DND-41 (cell line): ENCODE measurements at places on chromosomes 7 and 10.

GRCh38 chr7:41702635-41703371 is at the start of gene INHBA:
Gene INHBA (minus strand): TSS chr7:41703090. CDS start chr7:41700374, 2,716 bp downstream.
- peaks cover 12% of the 10 kb centered on the region for H3K4me1 ChIP-seq
- H3K36me3 ChIP-seq = no peaks in the 10 kb centered on the region
- no peak for DNase-seq
- H3K27me3 ChIP-seq = peaks cover 53% of the 10 kb centered on the region

DNA sequence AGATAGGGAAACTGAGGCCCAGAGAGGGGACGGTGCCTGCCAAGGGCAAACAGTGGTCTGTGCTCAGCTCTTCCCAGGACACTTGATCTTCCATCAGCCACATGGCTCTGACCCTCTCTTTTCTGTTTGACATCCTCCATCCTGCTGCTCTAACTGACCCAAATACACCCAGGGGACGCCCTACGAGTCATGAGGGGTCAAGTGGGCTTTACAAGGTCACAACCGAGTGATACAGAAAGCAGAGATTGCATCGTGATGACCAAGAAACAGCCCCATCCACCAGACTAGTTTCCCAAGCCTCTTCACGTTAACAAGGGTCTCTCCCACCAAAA is 131.2 kb upstream of the UNC5B start:
- no peak overlapping the region for H3K4me3 ChIP-seq
- H3K36me3 ChIP-seq = no peaks in the 10 kb centered on the region
- no peak overlapping the region for H3K27ac ChIP-seq

DNA sequence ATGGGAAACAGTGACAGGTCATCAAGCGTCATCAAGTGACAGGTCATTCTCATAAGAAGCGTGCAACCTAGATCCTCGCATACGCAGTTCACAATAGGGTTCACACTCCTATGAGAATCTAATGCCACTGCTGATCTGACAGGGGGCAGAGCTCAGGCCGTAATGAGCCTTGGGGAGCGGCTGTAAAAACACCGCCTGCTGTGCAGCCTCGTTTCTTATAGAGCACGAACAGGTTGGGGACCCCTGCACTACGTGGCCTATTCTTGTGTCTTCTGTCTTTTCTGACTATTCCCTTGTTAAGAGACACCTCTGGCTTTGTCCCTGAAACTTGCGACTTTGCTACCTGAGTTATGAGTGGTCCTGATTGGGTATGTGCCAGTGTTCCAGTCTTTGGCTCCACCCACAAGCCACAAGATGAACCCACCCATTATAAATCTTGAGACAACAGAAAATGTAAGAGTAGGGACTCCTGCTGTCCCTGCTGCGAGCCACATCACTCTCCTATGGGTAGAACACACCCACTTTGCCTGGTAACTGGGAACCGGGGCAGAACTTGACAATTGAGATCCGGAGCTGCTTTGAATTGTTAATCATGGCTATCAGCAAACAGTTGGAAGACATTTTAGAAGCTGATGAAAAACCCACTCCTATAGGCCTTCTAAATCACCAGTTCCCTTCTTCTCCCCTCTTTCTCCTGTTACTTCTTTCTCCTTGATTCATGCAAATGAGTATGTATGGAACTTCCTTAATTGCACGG is 55.8 kb upstream of the EXOC4 start:
- H3K27ac ChIP-seq = no peak overlapping the region
- H3K4me3 ChIP-seq = no peak overlapping the region
- no peaks in the 10 kb centered on the region for H3K36me3 ChIP-seq
- no peak for DNase-seq
- H3K4me1 ChIP-seq = no peaks in the 10 kb centered on the region

- no peaks in the 10 kb centered on the region for H3K36me3 ChIP-seq
- no peaks in the 10 kb centered on the region for H3K4me1 ChIP-seq
- no peak overlapping the region for H3K27ac ChIP-seq
- DNase-seq = peak; percentile 11
- no peak overlapping the region for H3K4me3 ChIP-seq
Observed at GRCh38 chr10:50624866-50625501, 1.2 kb upstream of the SGMS1 start.

DNA sequence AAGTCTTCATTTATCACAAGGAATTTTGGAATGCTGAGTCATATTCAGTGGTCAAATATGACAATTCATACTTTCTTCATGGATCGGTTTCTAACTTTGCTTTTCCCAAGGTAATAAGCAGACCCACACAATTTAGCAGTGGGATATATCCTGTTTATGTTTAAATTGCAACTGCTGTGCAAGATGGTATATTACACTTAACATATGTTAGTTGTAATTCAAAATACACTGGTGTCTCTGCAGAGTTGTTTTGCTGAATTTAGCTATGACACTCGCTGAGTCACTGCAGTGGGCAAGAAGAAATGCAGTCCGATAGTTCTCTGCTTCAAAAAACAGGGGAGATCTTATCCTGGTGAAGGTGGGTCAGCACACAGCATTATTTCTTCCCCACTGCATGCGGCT is 194.8 kb upstream of the PTN start:
- no peaks in the 10 kb centered on the region for H3K36me3 ChIP-seq
- no peak overlapping the region for H3K27ac ChIP-seq
- no peak overlapping the region for H3K4me3 ChIP-seq
- DNase-seq = no peak
- no peaks in the 10 kb centered on the region for H3K27me3 ChIP-seq

- H3K36me3 ChIP-seq = no peaks in the 10 kb centered on the region
- no peak for DNase-seq
- H3K4me1 ChIP-seq = no peaks in the 10 kb centered on the region
- no peak overlapping the region for H3K4me3 ChIP-seq
- H3K27me3 ChIP-seq = no peaks in the 10 kb centered on the region
Observed at GRCh38 chr7:2494191-2495130, 18.3 kb upstream of the GRIFIN start.

DNA sequence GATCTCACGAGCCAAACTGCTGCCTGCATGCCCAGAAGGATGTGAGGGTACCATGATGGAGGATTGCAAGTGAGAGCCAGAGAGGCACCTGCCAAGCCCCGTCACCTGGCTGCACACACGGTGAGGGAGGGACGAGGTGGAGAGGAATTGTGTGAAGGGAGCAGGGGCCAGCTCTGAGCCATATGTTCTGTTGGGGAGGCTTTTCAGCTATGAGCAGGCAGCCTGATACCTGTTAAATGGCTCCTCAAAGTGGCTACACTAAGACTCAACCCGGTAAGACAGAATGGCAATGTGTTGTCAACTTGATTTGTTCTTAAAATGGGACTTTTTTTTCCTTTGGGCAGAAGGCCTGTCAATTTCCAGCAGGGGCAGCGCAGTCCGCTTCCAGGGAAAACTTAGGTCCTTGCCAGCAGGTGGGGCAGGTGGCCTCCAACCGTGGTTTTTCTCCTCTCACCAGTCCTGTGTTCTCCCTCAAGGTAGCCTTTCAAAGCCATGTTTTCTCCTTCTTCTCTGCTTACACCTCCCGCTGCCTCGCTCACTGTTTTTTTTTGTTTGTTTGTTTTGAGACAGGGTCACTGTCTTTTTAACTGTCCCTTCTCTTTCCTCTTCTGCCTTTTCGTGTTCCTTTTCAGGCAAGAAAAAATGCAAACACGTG is 57.7 kb upstream of the ZNRF2 start:
- peaks cover 7% of the 10 kb centered on the region for H3K27me3 ChIP-seq
- no peak overlapping the region for H3K4me3 ChIP-seq
- no peak for DNase-seq
- H3K36me3 ChIP-seq = no peaks in the 10 kb centered on the region
- H3K4me1 ChIP-seq = no peaks in the 10 kb centered on the region
- H3K27ac ChIP-seq = no peak overlapping the region

- no peaks in the 10 kb centered on the region for H3K36me3 ChIP-seq
- no peaks in the 10 kb centered on the region for H3K4me1 ChIP-seq
- DNase-seq = no peak
- no peaks in the 10 kb centered on the region for H3K27me3 ChIP-seq
- H3K27ac ChIP-seq = no peak overlapping the region
Observed at GRCh38 chr10:72062832-72063702, 25.3 kb downstream of the SPOCK2 start.

GRCh38 chr7:36084485-36085091 is 68.5 kb upstream of the EEPD1 start:
- no peak overlapping the region for H3K4me3 ChIP-seq
- peaks cover 5% of the 10 kb centered on the region for H3K27me3 ChIP-seq
- no peaks in the 10 kb centered on the region for H3K36me3 ChIP-seq
- H3K4me1 ChIP-seq = no peaks in the 10 kb centered on the region

DNA sequence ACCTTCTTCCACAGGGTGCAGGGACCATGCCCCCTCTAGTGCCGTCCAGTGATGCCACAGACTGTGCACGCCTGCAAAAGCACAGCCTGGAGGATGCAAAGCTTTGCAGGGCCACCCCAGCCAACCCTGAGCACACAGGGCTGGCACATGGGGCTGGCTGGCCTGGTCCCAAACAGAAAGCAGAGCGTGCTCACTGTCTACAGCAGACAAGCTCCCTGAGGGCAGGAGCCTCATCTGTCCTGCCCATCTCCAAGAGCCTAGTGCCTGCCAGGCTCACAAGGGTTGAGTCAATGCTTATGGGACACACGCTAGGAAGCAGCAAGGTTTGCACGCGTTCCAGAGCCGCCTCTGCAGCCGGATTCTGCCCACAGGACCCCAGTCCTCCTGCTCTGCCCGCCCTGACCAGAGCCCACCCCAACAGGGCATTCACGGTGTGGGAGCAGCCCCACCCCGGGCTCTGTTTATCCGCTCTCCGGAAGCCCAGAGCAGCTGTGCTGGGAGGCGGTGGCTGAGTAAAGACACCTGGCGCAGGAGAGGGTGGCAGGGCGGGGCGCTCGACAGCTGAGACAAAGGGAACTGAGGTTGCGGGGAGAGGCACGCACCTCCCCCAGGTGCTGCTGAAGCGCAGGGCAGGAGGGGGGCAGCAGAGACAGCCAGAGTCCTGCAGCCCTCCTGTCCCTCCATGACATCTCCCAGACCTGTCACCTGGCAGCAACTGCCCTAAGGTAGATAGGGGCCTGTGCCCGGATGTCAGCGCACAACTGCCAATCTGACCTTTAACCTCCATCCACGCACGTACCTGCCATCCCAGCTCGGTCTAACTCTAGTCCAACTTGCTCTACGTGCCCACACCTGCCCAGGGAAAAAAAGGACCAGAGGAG is 4.3 kb downstream of the KCNH2 start:
- H3K4me1 ChIP-seq = peaks cover 43% of the 10 kb centered on the region
- H3K4me3 ChIP-seq = no peak overlapping the region
- no peak for DNase-seq
- H3K36me3 ChIP-seq = no peaks in the 10 kb centered on the region
- H3K27me3 ChIP-seq = peaks cover 16% of the 10 kb centered on the region
- H3K27ac ChIP-seq = no peak overlapping the region

DNA sequence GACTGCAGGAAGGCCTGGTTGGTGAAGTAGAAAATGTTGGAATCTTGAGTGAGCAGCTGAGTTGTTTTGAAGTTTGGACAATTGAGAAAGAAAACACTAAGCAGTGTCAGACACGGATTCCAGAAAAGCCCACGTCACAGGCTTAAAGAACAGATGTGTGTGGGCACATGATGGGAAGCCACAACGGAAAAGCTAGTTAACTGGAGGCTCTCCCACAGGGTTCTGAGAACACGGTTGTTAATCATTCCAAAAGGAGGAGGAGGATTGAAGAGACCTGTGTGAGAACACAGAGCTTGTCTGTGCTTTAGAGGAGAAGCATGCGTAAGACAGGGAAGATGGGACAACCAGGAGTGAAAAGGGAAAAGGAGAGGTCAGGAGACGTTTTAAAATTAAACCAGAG is 42.6 kb downstream of the SHH start:
- H3K27ac ChIP-seq = peak overlapping the region; percentile 9; the same call in 1 of the 2 replicates
- H3K4me1 ChIP-seq = peaks cover 21% of the 10 kb centered on the region
- no peak for DNase-seq
- H3K36me3 ChIP-seq = peaks cover 95% of the 10 kb centered on the region
